ENCODE measurements at places on chromosomes 11 and 22.

GRCh38 chr11:93099806-93100205, 98.0 kb downstream of the SLC36A4 start:
- no peak for DNase-seq

- DNase-seq, result no peak
Observed at GRCh38 chr11:70612459-70613141, 214.3 kb downstream of the CTTN start.

- no peak for DNase-seq
Observed at GRCh38 chr11:1131033-1131911, 26.5 kb upstream of the MUC5AC start.

- peak; percentile 35 for DNase-seq
Observed at GRCh38 chr22:45966320-45966894, 10.6 kb downstream of the WNT7B start.
